ENCODE measurements at places on chromosomes 3 and 15.
A peak's percentile ranks its signal among the peaks of the same experiment; 100 is the strongest.

DNA sequence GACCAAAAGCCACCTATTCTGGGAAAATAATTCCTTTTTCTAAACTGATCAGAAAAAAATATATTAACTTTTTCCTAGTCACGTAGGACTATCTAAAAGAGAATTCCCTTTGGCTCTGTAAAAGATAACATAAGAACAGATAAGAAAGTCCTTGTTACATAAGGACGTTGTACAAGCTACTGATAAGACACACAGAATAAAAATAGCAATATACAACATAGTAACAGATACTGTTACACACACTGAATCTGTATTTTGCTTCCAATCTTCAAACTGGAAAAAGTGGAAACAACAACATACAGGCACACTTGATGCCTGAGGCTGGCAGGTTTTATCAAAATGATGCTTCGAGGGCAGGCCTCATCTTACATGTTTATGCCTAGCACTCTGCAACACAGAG is 59.8 kb downstream of the SNX4 start:
- DNase-seq: no peak

DNA sequence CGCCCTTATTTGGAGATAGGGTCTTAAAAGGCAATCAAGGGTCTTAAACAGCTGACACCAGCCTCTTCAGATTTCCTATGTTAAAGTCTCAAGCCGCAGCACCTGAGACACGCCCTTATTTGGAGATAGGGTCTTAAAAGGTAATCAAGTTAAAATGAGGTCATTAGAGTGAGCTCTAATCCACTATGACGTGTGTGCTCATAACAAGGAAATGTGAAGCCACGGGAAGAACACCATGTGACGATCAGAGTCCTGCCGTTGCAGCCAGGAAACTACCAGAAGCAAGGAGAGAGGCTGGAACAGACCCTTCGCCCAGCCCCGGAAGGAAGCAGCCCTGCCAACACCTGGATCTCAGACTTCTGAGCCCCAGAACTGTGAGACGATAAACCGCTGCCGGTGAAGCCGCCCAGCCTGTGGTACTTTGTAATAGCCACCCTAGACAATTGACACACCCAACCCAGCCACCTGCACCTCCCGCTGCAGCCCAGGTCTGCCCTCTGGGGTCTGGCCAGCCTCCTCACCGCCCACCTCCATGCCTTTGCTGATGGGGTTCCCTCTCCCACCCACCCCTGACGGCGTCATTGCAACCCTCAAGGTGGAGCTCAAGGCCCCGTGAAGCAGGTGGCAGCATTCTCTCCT is 137.9 kb downstream of the MEGF11 start:
- peak; percentile 94 for DNase-seq

DNA sequence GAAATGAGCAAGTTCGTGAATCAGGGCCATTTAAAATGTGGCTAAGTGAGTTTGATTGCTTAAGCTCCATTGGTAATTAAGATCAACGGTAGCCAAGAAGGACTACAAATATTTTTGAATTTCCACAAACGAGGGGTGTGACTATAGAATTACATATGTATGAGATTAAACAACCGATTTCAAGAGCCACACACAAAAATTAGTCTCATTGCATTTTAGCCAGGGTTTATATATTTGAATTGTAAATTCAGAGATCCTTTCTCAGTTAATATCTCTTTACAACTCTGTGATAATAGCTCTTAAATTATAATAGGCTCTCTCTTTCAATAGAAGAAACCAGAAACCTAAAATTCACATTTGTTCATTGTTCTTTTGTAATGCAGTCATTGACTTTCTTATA is 325.6 kb upstream of the ICE2 start:
- no peak for DNase-seq

DNA sequence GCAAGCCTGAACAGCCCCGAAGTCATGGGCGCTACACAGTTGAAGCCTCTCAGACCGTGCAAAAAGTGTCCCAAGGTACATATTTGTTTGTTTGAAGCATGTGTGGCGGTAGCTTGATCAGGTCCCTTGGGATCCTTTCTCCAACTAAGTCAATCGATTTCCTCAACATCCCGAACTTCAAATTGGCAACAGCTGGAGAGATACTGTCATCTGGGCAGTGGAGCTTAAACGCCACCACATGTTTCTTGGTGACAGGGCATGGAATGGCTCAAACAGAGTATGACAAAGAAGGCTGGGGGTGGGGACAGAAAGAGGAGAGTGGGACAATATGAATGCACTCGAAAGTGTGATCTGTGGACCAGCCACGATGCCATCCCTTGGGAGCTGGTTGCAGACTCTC is 84.9 kb upstream of the PSMD6 start:
- DNase-seq: peak; percentile 79

DNA sequence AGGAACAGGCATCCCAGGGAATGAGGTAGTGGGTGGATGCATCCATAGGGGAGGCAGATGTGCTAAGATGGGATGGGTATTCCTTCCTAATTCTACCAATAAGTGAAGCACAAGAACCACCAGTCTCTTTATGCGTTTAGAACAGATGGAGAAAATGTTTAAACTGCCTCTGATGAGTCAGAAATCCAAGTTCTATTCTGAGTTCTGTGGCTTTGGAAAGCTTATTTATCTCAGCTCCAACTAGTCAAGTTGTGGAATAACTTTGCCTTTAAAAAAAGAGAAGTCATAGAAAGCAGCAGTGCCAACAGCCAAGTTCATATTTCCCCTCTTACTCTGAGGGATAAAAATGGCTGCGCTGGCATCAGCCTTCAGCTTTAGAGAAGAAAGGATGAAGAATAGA is 761.7 kb downstream of the IGSF11 start:
- DNase-seq: no peak

DNA sequence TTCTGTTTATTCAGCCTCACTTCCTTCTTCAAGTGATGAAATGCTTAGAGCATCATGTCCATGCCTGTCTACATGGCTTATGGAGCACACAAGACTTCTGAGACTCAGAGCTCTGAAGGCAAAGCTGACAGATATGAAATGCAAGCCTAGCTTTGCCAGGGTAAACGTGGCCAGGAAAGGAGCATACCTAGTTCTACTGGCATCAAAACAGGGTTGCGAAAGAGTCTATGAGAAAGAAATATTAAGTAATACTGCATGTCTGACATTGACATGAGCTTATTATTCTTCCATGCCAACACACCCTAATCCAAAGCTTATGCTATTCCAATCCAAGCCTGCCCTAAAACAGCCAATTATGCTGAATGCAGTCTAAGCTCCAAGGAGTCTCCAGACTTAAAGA is 391.5 kb downstream of the ERC2 start:
- no peak for DNase-seq

- no peak for DNase-seq
These were observed 1.9 kb upstream of the PLCD1 start for GRCh38 chr3:38031022-38031994.

- peak; percentile 48 for DNase-seq
These were observed at the start of gene SNX33 for GRCh38 chr15:75647370-75648155. Gene SNX33 (plus strand): TSS chr15:75647912. CDS start chr15:75649103, 1,191 bp downstream.

- DNase-seq: no peak
These were observed 82.6 kb upstream of the SMAD3 start for GRCh38 chr15:66982816-66983215.

DNA sequence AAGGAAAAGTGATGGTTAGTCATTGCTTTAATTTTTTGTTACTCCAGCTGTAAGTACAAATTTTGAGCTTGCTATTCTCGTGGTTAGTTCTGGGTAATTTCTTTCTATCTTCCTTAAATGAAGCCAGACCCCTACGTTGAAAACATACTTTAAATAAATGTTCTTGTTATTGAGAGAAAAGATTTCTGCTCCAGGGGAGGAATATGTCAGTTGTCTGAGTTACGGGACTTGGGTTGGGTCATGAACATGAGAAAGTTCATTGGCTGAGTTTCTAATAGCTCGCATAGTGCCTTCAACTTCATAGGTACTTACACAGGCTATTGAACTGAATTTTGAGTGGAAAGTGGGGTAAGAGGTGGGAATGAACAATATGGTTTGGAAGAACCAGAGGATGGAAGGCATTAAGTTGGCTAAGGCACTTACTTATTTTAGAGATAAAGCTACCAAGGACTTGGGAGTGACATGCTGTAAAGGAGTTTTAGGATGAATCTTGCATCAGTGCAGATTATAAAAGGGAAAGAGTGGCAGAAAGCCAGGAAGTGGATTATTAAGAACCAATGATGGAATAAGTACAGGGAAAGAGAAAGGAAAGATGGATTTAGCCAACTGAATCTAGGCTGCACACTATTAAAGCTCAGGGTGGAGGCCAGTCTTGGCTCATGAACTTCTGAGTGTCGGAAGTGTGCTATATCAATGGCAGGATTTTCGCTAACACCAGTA is 1.4 kb downstream of the RPSA start:
- DNase-seq: no peak

DNA sequence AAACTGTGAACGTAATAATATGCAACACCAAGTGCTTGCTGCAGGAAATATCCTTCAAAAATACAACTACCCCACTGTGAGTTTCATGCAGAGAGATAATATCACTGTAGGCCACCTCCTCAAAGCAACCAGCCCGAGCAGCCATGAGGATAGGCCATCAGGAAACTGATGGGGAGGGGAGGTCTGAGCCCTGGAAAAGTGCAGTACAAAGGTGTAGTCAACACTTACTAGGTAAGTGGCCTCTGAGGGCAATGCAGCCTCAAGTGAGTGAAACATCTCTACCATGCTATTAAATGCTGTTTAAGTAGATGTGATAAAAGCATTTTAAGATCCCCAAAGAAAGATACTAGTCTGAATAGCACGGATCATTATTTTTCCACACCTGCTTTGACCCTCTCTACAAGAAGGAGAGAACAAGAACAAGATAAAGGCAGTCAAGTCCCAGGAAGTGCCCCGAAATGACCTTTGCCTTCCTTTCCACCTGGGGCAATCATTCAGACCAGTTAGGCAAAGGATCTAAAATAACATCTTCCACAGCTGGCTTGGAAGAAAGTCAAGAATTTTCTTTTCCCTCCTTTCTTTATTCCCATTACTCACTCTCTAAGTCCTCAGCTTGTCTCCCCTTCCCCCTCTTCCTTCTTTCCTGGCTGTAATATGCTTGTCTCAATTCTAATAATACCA is 62.8 kb downstream of the FMN1 start:
- no peak for DNase-seq

- no peak for DNase-seq
These were observed 50.7 kb upstream of the TPRG1 start for GRCh38 chr3:189121092-189121491.

DNA sequence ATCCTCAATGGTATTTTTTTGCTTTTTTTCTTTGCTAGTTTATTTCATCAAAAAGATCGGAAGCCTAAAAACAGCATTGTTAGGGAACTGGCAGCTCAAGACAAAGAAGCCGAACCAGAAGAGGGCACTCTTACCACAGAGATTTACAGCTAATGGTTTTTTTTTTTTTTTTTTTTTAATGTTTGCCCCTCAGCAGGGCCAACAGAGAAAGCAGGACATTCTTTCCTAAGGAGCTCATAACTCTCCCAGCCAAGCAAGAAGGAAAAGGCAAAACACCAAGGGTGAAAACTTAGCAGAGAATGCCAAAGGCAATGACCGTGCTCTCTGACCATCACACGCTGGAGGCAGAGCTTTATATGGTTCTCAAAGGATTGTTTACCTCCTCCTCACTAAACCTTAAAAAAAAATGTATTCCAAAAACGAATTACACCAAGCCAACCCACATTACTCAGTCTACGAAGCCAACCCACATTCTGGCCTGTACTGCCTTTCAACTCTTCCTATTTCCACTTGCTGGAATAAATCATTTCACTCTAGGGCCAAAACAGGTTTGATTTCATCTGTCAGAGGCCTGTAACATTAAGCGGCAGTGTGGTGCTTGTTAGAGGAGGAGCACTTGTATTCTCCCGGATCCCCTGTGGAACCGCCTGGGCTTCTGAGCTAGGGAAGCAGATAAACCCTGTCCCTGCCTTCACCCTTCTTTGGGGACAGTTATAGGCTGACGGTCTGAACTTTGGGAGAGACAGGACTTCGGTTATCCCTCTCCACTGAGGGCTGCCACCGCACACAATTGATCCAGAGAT is 35.6 kb upstream of the GYG1 start:
- DNase-seq: peak; percentile 58

DNA sequence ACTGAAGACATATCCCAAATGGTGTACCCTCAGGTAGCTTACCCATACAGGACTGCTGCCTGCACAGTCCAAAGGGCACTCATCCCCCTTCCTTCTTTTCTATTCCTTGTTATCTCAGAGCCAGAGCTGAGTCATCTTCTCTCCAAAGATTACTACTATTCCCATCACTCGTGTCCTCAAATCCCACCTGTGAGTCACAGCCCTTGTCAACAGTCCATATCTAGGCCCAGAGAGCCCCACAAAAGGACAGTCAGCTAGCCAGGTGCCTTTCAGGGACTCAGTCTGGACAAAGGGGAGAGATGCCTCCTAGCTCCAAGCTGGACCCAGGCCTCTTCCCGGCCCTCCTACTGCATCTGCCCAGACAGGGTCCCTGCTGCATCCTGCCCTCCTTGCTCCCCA is 11.0 kb downstream of the PARP16 start:
- no peak for DNase-seq

DNA sequence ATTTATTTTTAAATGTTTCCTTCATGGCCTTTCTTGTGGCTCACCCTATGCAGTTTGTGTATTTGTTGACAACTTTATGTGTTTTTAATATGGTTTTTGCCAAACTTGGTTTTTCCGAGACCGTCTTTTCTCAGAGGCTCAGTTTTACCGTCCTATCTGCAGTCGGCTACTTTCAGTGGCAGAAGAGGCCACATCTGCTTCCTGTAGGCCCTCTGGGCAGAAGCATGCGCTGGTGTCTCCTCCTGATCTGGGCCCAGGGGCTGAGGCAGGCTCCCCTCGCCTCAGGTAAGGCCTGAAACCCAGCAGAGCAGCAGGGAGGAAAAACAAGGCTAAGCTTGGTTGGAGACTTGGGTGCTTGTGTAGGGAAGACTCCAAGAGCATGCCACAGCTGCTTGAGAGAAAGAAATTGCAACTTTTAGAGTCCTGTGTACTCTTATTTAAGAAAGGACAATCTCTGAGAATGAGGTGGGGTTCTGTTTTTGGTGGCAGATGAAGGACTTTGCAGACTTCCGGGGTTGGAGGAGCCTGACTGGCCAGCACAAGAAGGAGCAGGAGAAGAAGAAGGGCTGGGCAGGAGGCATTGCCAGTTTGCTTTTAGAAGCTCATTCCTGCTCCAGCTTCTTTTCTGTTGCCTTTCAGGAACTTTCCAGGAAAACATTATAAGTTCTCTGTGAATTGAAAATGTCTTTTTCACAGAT is at the start of gene TIGIT:
Gene TIGIT (plus strand): TSS at position 191 of the 698 bp plus-strand sequence. CDS start 34 bp downstream, at position 225.
- no peak for DNase-seq

DNA sequence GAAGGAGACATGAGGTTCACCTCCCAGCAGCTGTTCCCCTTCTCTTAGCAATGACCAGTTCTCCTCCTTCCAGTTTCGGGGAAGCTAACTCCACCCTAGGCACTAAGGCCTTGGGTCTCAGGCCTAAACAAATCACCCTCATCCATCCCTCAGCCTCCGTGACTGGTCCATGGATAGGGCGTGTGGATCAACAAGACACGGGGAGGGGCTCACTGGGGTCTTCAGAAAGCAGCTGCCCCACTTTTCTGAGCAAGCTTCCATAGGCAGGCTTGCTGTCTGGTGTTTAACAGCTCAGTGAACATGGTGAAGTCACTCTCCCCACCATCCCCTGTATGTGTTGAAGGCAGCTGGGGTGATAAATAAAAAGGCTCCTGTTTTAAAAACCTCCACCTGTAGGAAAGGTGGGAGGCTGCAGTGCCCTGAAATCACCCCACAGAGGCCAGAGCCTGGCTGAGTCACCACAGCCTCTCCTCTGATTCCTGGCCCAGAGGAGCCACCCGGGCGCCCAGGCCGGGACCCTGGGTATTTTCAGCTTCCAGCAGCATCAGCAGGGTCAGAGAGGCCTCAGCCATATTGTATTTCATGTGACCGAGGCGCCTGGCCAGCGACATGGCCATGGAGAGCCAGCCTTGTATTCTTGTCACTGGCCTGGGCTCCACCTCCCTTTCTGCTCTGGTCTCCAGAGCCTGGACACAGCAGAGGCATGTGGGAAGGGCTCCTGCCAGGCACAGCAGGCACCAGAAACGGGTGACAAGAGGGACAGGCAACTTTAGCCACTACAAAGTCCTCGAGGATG is 60.3 kb upstream of the HERC1 start:
- DNase-seq: no peak

Data from NCI-H2171 treated with DMSO at 0.1 percent for 48 hours (cell line).